Upper lobe of left lung (tissue), 6 donors: ENCODE measurements at places on chromosomes 13 and 19.

GRCh38 chr13:74062933-74063332, 71.3 kb downstream of the KLF12 start:
- no peak for DNase-seq

DNA sequence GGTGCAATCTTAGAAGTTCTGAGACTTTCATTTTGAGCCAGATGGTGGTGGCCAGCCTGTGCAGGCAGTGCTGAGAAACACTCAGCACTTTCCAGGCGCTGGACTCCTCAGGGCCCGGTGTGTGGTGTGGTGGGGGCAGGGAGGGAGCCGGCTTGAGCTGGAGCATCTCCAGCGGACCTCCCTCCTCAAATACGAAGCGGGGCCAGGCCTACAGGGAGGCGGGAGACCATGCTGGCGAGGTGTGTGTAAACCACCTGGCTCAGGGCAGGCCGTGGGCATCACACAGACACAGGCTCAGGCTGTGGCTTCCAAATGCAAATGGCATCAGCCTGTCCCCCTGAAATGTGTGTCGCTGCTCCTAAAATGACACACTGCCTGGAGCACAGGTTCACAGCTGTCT, 33.3 kb upstream of the RANBP3 start:
- DNase-seq, result no peak

DNA sequence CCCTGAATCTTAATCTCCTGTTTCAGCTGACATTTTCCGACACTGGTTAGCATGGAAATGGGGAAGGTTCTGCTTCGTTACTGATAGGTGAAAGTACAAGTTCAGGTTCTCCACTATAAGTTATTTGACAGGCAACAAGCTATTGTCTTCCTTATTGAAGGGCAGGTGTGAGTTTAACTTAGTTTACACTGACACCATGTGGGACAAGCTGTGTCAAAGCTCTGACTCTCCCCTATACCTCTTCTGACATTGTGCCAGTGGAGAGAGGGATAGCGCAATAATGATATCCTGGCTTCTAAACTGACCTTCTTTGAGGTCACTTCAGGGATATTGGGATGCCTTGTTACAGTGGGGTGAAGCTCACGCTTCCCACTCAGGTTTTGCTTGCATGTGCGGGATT, 587.0 kb upstream of the SLITRK5 start:
- no peak for DNase-seq

DNA sequence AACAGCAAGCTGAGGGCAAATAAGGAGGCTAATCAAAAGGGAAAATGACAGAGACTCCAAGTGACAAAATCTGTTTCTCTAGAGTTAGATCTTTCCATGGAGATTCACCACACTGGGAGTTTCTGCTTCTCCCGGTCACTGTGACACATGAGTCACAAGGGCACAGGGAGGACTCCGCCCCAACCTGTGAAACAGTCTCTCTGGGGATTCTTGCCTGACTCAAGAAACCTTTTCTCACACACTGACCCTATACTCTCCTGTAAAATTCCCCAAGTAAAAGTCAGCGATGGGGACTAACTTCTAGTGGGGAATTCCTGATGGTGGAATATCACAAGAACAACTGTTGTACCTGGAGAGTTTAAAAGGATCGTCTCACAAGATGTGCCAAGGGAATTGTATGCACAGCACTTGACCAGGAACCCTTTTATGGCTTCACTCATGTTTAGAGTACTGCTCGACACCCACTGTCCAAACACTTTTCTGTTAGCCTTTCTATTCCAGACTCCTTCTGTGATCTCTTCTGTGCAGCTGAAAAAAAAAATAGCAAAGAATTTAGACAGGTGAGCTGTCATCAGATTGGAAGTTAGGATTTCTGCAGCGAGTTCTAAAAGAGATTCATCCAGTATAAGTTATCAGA, 46.8 kb upstream of the URAD start:
- no peak for DNase-seq

DNA sequence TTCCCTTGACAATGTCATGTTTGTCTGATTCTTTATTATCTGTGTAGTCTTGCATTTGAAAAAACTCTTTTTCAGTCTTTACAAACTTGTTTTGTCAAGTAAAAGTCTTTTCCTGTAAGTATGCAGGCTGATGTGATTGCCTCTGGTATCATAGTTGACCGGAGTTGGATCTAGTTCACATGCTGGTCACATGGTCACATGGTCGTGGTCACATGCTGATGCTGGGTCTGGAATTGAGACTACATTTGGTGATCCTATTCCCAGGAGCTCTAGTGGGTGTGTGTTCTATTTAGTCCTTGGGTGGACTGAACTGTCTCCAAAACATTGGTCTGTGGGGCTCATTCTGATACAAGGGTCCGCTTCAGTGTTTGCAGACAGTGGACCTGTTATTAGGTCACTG, 1798.8 kb upstream of the PRR20A start:
- no peak for DNase-seq

DNA sequence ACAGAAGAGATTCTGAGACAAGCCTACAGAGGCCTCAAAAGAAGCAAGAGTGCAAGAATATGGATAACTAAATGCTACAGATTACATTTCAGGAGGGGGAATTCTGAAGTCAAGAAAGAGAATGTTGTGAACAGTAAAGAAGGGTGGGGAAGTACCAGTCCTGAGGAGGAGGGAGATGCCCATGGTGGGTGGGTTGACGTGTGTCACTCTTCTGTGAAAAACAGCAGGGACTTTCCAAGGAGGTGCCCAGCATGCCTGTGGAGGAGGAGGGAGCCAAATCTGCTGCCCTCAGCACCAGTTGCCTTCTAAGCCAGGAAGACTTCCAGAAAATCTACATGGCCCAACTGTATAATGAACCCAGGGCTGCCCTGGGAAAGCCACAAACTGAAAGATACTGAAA, 87.7 kb downstream of the SGCG start:
- DNase-seq, result no peak

- peak; percentile 65 for DNase-seq
Measured at GRCh38 chr19:55368106-55368505, 2.2 kb downstream of the IL11 start.

GRCh38 chr13:99472122-99472440, 29.2 kb upstream of the TM9SF2 start:
- no peak for DNase-seq

- no peak for DNase-seq
Measured at GRCh38 chr13:73220966-73221720, 162.3 kb downstream of the KLF5 start.

DNA sequence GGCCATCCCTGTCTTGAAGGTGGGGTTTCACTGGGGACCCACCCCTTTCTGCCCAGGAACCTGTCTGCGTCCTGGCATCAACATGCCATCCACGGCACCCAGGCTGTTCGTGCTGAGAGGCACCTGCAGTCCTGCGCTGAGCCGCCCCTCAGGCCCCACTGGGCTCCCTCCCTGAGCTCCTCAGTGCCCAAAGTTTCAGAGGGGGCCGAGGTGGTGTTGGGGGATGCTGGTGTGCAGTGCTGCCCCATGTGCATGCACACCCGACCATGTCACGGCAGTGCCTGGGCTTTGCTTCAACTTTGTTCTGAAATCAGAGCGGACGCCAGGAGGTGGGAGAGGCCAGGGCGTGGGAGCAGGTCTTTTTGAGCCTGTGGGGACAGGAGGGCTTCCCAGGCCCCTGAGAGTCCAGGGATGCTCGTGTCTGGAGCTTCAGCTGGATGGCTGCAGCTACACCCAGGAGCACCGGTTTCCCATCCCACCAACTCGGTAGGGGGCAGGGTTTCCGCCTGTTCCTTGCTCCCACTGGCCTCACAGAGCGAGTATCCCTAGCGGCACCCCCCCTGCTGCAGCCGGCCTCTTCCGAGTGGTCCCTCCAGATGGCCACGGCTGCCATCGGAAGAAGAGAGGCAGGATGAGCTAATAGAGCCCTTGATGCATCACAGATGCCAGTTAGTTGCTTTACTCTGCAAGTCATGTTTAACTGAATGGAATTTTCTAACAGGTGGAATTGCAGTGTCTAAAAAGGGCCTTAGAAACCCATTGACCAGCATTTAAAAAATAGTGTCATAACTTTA, 44.0 kb downstream of the WDFY2 start:
- DNase-seq, result peak; percentile 51
